Activated CD4-positive, alpha-beta T cell treated with anti-CD3 and anti-CD28 coated beads for 1 hour (primary cell): ENCODE measurements at places on chromosomes 3 and 15.

DNA sequence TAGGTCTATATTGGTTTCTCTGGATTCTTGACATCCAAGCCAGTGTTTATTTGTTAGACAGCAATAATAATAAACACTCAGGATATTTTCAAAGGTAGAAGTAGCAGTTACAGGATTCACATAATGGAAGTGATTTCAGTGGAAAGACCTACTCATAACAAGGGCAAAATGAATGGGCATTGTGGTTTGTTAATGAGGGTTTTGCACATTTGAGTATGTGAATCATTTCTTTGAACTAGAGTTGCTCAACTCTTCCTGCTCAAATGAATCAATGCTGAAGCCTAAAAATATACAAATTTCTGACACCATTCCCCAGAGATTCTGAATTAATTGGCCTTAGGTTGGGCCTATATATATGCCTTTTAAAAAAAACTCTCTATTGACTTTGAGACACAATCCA is 4.1 kb upstream of the COL6A5 start:
- DNase-seq, result no peak

DNA sequence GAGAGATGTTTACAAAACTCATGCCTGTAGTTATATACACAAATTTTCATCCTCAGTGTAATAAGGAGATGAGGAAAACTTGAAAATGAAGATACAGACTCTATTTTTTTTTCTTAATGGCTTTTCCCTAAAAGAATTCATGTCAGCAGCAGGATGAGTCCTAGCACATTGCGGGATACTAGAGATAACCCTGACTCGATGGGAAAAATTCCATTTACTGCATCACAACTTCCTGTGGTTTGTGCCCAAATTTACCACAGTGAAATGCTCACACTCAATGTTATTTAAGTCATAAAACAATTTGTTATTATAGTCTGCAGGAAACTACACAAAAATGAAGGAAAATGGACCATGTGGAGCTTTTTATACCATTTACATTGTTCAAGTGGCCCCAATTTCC is 581.9 kb upstream of the ZNF717 start:
- DNase-seq, result no peak

GRCh38 chr3:45785605-45786150 is 10.7 kb downstream of the SLC6A20 start:
- DNase-seq, result no peak

- DNase-seq, result no peak
These were observed 866.0 kb upstream of the NR2F2 start for GRCh38 chr15:95464509-95464908.

DNA sequence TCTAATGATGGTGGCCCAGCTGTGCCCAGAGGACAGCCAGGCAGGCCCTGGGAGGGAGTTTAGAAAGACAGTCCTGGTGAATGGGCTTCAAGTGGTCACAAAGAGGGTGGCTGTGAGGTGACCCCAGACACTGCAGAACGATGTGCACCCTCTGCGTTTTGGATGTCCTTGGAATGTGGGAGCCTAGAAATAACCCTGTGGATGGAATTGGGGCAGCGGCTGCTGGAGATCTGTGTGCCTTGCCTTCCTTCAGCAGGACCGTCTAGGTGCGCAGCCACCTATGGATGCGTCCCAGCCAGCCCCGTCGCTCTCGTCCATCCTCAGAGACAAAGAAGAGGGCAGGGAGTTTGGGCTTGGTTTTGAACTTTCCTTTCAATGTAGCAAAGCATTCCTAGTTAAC is 46.5 kb downstream of the KLHL25 start:
- DNase-seq, result no peak

DNA sequence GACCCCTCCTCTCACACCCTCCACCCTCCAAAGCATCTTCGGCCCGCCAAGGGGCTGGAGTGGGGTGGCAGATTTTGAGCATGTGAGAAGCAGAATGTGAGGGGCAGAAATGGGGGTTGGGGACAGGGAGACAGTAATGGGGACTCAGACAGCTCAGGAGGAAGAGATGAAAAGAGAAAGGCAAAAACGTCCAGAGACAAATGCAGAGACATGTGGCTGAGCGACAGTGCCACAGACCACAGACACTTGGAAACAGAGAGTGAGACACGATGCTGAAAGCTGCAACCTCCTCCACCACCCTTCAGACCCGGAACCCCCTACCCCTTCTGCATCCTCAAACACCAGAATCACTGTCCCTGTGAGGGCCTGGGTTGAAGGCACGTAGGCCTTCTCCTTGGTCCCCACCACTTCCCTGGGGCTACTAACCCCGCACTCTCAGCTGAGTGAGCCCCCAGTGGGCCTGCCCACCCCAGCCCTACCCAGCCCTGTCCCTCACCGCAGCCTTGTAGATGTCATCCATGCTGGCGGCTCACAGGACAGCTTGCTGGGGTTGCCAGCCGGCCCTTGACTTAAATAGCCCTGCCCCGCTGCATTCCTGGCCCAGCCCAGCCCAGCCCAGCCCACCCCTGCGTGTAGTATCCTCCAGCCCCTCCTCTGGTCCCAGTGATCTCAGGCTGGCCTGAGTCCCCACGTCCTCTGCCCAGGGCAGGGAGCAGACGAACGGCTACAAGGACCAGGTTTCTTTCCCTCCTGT is at the start of gene TNNC1:
TSS of gene TNNC1 (minus strand) at position 546 of the 754 bp plus-strand sequence. CDS start at position 520, 26 bp downstream.
- DNase-seq, result no peak

DNA sequence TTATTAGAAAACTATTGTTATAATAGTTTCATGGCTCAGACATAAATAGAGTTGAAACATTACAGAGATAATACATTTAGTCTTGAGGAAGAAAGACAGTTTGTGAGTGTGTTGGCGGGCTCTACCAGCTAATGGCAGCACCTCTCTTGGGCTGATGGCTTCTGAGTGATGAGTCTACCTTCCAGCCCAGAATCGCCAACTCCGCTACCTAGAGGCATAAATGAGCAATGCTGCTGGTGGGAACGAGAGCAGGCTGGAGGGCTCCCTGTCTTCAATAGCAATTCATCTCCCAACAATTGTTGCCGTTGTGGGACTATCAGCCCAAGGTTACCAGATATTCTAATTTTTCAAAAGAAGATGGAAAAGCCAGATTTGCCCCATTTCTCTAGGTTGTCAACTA is 388.7 kb downstream of the FOXP1 start:
- DNase-seq, result no peak

DNA sequence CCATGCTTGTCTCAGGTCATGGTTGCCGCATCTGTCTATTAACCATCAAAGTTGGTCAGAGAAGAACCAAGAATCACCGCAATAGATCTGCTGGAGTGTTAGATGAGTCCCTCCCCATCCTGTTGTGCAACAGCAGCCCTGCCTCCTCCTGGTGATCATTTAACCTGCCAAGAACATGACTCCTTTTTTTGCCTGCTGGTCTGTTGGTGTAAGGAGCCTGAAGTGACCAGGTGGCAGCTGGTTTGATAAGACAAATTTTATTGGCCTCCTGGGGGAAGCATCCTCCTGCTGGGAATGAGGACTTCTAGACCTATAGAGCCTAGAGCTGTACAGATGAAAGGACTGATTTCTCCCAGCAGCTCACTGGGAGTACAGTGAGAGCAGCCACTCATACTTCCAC is 43.5 kb upstream of the RAF1 start:
- no peak for DNase-seq

- DNase-seq, result no peak
These were observed 120.1 kb upstream of the DPH6 start for GRCh38 chr15:35665896-35666536.

- DNase-seq, result no peak
These were observed 12.9 kb downstream of the NISCH start for GRCh38 chr3:52468336-52468735.

GRCh38 chr15:52263563-52264282 is 31.9 kb downstream of the MYO5C start:
- DNase-seq, result no peak

DNA sequence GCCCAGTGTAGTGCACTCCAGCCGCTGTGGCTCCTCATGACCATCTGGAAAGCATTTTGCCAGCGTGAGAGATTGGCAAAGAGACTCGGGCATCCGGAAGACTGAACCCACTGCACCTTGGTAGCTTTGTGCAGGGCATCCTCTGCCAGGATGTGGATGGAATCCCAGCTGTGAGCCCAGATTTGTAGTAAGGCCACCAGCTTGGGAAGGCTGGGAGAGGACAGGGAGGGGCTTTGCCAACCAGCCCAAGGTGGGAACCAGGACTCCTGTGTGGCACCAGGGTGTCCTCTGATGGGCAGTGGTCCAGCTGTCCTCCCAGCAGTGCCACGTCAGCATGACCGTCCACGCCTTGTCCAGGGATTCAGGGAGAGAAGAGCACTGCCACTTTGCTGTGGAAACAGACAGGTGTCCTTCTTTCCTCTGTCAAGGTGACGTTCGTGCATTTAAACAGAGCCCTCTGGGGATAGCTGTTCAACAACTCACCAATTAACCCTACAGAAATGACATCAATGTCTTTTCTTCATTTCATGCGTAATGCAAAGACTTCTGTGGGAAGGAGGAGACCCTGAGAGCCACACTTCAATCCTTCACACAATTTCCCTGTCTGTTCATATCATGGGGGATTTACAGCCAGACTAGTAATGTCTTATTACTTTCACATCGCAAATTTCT is 19.1 kb downstream of the KLF15 start:
- DNase-seq, result no peak

GRCh38 chr3:123283074-123283473 is 81.3 kb downstream of the SEC22A start:
- DNase-seq, result no peak

DNA sequence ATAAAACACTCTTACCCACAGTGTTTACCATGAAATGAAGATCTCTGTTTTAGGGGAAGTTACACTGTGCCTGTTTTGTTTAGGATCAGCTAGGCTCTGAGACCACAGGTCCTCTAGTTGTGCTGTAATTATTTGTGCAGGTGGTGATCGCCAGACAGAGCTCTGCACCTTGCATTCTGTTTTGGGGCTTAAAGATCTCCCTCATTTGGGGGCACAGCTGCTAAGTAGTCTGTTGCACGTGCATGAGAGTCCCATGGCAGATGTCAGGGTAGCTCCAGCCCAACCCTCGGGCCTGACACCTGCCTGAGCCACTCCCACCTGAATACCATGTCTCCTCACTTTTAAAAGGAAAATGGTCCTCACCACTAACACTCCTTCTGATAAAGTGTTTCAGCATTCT is 12.4 kb downstream of the C3orf20 start:
- DNase-seq, result no peak

DNA sequence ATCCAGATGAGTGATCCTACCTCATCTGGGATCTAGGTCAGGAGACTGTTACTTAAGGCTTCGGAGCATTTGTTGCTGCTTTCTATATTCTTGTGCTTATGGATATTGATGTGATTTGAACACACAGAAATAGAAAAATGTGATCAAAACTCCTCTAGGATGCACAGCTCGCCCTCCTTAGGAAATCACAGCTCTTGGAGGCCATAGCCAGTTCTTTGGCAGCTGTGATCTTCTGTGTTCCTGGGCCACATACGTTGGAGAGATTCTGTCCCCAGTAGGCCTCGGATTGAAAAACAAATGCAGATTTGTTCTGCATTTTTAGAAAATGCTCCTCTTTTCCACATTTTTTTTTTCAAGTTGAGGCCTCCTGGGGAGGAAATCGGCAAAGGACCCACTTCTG is 437.4 kb upstream of the THBS1 start:
- no peak for DNase-seq

DNA sequence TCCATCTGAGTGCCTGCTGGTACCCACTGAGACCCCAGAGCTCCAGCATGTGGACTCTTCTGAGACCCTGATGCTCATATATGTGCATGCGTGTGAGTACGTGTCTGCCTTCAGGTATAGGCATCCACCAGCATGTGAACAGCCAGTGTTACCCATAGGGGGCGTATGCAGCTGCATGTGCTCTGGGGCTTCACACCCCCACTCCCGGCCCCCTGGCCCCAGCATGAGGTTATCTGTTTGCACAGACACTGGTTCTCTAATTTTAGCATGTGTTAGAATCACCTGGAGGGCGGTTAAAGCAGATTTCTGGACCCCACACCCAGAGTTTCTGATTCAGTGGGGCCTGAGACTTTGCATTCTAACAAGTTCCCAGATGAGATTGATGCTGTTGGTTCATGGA is 824 bp upstream of the CILP start:
- peak; percentile 12 for DNase-seq

DNA sequence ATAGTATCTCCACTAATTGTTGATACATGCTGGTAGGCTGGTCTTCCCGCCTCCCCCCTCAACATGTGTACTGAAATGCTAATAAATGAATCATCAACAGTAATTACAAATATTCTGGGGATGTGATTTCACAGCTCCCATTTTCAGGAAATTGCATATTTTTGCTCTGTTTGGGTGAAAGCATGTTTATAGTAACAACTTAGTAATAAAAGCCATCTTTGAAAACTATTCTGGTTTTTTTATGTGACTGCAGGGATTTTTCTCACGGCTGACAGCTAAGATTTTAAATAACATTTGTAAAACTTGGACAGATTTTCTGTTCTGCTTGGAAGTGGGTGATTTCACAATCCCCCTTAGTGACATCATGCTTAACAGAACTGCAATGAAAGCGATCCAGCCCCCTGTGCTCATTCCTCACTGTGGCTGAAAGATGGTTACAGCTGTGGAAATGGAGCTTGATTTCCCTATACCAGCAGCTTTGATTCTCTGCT is 25.6 kb upstream of the FAM174B start:
- no peak for DNase-seq

DNA sequence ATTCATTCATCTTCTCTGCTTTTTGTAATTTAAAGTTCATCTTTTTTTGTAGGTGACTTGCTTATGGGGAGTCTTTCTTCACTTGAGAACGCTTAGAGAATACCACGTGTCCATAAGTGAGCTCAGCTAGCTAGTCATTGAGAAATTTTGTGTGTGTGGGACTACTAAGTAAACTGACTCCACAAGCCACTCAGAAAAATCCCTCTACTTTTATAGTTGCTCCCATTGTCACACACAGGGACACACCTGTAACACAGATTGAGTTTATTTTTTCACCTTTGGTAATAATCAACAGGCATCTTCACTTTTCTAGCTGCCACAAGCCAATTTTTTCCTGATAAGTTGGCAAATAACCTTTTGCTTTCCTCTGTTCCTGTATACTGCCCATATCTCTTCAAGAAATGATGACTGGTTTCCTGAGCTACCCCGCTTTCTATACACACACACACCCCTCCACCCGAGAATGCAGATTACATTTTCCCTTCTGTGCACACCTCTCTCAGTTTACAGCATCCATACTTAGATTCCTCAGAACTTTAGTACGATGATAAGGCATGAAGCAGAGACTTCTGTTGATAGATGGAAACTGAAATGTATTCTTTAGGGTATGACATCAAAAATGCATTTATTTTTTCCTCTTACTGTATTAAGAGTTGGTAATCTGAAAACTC is 4.6 kb downstream of the TSC22D2 start:
- no peak for DNase-seq

DNA sequence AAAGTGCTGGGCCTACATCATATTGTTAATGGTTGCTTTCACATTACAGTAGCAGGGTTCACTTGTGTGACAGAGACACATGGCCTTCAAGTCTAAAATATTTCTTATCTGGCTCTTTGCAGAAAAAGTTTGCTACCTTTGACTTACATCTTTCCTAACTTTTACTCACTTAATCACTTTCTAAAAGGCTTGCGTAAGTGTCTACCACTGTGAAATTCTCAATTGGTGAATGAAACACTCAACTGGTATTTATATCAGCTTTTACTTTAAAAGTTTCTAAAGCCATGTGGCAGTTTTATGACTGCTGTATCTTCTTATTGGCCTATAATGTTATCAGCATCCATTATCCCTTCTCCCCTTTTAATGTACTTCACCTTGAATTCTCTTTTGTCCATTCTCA is 554.5 kb downstream of the ZIC1 start:
- DNase-seq, result no peak
